ENCODE measurements at places on chromosomes 12 and 14. TPM values are rescaled to one million over a fixed set of nuclear protein-coding genes. Genes with fewer than 3 reads are reported as not detected.

PTHLH gene
- total RNA-seq = not detected

SERPINA6 gene
- not detected for total RNA-seq

EMC9 gene
- total RNA-seq = 39.1 TPM

TMEM19 gene
- 16.2 TPM for total RNA-seq

LALBA gene
- total RNA-seq = not detected

CCDC177 gene
- not detected for total RNA-seq

TAS2R30 gene
- total RNA-seq = 0.86 TPM

TMPRSS12 gene
- not detected for total RNA-seq

All from activated naive CD8-positive, alpha-beta T cell treated with anti-CD3 and anti-CD28 coated beads for 36 hours (primary cell).